ENCODE measurements at places on chromosomes 7 and 10. TPM values are rescaled to one million over a fixed set of nuclear protein-coding genes. Genes with fewer than 3 reads are reported as not detected.

GRCh38 chr10:14543904-14544210 lies 213.1 kb upstream of the FRMD4A start:
- no peak for DNase-seq

DNA sequence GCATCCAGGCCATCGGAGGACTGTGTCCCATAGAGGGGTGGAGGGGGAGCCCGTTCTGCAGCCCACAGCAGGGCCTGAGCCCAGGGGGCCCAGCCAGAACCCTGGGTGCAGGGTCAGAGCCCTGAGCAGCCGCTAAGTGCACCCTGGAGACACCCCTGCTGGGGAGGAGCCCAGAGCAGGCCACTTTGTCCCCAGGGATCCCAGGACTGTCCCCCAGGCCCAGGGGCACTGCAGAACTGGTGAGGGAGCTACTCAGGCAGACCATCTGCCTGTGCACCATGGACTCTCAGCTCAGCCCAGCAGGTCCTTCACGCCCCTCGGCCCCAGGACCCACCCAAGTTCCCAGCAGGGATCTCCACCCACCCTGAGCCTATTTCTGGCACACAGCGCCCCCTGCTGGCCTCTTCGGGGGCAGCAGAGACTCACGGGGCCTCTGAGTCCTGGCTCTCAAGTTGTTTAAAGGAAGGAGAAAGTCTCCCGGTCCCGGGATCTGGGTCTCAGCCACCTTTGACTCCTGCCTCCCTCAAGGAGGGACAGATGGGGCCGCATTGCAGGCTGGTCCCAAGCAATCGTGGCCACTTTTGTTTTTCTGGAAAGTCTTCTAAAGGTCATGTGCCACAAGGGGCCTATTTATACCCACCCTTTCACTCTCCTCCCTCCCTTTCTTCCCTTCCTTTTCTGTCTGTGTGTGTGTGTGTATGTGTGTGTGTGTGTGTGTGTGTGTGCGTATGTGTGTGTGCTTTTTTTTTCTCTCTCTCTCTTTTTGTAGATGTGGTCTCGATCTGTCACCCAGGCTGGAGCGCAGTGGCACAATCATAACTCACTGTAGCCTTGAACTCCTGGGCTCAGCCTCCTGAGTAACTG lies 90.3 kb downstream of the MYL10 start:
- no peak for DNase-seq

- no peak for DNase-seq
Measured at GRCh38 chr10:31774299-31774900, 154.2 kb downstream of the ARHGAP12 start.

DNA sequence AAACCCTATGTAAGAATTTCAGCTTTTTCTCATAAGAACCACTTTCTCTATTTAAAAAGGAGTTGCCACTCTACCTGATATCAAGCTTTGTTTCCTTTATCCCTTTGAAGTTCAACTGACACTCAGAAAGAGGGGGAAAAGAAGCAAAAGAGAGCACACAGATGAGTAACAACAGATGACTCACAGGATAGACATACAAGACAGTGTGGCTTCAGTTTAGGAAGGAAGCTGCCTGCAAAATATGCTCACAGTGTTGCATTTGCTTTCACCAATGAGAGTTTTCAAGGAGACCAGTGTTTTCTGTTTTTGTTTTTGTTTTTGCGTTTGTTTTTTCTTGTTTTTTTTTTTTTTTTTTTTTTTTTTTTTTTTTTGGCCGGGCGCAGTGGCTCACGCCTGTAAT lies 1181.6 kb downstream of the DNAJB9 start:
- no peak for DNase-seq

The FAM237B gene
- total RNA-seq: not detected

The NEURL1 gene
- total RNA-seq: 0.47 TPM
